NCI-H1436 treated with DMSO at 0.1 percent for 48 hours (cell line): ENCODE measurements at places on chromosomes 12 and 14.

DNA sequence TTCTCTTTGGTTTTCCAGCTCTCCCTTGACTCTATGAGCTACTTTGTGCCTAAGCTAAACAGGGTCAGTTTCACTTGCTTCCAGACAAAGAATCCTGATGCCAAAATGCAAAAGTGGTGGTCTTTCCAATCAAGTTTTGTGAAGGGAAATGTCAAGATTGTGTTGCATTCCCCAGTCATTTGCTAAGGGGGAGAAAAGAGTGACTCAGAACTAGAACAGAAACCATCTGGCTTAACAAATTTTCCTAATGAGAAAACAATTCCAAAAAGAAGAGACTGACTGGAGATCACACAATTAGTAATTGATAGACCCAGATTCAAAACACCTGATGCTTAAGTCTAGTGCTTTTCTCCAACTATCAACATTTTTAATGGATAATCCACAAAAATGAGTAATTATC lies 235.1 kb upstream of the DIO2 start:
- DNase-seq: no peak

- no peak for DNase-seq
Measured at GRCh38 chr12:106115440-106115839, 23.3 kb downstream of the NUAK1 start.

GRCh38 chr12:53160673-53161072 lies 19.8 kb upstream of the ZNF740 start:
- no peak for DNase-seq

GRCh38 chr14:61899497-61899896 lies 137.3 kb downstream of the SNAPC1 start:
- no peak for DNase-seq

DNA sequence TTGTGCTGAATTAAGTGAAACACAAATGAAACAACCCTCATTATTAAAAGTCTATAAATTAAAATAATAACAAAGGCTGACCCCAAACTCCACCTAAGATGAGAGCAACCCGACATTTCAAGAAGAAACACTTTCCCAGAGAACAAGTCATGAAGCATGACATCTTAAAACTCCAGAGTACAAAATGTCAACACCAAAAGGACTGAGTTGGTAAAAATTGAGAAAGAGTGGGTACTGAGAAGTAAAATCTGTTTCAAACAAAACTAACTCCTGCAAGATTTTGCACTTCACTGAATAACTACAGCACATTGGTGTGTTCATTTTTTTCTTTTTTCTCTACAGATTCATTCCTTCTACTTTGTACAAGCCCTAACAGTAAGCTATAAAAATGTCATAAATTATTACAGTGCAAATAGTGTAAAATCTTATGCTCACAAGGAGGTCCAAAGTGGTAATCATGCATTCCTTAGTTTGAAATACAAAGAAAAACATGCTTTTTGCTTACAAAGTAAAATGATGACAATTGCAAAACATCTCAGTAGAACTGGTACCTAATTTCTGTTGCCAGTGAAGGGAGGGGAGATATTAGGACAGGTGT lies 31.8 kb downstream of the SLC35F4 start:
- no peak for DNase-seq
